Effector memory CD8-positive, alpha-beta T cell (primary cell): ENCODE measurements at places on chromosomes 1 and 21.

DNA sequence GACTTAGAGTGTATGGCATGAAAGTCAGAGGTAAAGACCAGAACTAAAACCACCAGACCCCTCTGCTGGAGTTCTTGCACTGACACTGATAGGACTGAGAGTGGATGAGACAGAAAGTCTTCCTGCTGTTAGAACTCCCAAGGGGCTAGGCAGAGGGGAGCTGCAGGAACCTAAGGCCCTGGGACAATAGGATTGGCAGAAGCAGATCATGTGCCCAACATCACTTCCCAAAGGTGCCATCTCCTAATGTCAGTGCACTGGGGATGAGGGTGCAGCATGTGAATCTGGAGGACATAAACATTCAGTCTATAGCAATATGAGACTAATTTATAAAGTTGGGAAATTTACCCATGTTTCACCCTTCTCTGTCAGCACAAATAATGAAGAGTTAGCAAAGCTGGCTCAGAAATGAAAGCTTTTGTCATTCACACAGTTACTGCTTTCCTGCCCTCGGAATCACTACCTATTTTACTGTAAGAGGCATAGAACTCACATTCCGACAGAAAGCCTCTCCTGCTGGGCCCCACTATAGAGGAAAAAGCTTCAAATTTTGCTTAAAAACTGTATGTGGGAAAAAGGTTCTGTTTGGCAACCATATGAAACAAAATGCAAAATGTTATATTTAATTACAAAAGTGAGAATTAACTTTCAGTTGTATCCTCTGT, 49.9 kb upstream of the SSX2IP start:
- peaks cover 23% of the 10 kb centered on the region for H3K27me3 ChIP-seq
- no peaks in the 10 kb centered on the region for H3K4me1 ChIP-seq
- H3K4me3 ChIP-seq: no peak overlapping the region
- no peaks in the 10 kb centered on the region for H3K36me3 ChIP-seq

DNA sequence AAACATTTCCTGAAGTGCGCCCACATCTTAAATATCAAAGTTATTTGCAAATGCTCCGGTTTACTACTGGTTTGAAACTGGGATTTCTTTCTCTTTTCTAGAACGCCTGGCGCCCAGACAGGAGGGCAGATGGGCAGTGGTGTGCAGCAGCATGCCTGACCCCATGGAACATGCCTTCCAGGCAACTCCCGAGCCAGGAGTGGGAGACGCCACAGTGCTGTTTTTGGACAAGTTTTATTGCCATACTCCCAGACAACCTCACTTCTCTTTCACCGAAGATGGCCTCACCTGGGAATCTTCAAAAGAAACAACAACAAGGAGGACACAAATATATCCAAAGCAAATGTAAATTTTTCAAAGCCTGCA, 21.5 kb downstream of the UBE2G2 start:
- H3K4me1 ChIP-seq: peaks cover 17% of the 10 kb centered on the region
- H3K36me3 ChIP-seq: peaks cover 25% of the 10 kb centered on the region
- DNase-seq: no peak
- H3K27ac ChIP-seq: no peak overlapping the region
- no peak overlapping the region for H3K4me3 ChIP-seq

GRCh38 chr1:205974712-205975111, 28.5 kb downstream of the RAB7B start:
- no peak overlapping the region for H3K27ac ChIP-seq
- H3K4me1 ChIP-seq: no peaks in the 10 kb centered on the region
- DNase-seq: no peak
- H3K36me3 ChIP-seq: peaks cover 6% of the 10 kb centered on the region

GRCh38 chr1:83547901-83548300, 451.0 kb downstream of the TTLL7 start:
- H3K36me3 ChIP-seq: no peaks in the 10 kb centered on the region
- H3K27ac ChIP-seq: no peak overlapping the region
- no peaks in the 10 kb centered on the region for H3K27me3 ChIP-seq
- H3K4me1 ChIP-seq: no peaks in the 10 kb centered on the region

DNA sequence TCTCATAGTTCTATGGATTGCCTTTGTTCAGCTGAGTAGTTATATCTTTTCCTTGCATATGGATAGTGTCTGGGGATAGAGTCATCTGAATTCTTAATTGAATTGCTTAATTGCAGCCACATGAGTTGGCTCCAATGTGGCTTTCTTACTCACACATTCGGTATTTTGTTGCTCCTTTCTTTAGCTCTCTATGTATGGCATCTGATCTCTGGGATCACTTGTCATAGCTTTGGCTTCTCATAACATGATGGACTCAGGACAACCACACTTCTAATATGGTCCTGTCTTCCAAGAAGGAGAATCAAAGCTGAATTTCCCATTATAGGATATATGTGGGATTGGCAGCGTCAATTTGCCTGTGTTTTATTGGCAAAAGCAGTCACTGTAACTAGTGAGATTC, 716.2 kb downstream of the NCAM2 start:
- H3K4me1 ChIP-seq: no peaks in the 10 kb centered on the region
- H3K27ac ChIP-seq: no peak overlapping the region
- H3K36me3 ChIP-seq: no peaks in the 10 kb centered on the region
- no peak overlapping the region for H3K4me3 ChIP-seq

GRCh38 chr1:245855846-245856730, 651.0 kb downstream of the SMYD3 start:
- no peaks in the 10 kb centered on the region for H3K27me3 ChIP-seq
- H3K4me3 ChIP-seq: no peak overlapping the region
- DNase-seq: no peak
- H3K4me1 ChIP-seq: no peaks in the 10 kb centered on the region

GRCh38 chr1:53266038-53266437, 27.7 kb upstream of the MAGOH start:
- H3K4me3 ChIP-seq: no peak overlapping the region
- H3K4me1 ChIP-seq: no peaks in the 10 kb centered on the region
- peaks cover 6% of the 10 kb centered on the region for H3K36me3 ChIP-seq
- no peak overlapping the region for H3K27ac ChIP-seq
- no peak for DNase-seq

- peak overlapping the region; percentile 83 for H3K4me3 ChIP-seq
- peaks cover 50% of the 10 kb centered on the region for H3K27me3 ChIP-seq
- peaks cover 3% of the 10 kb centered on the region for H3K36me3 ChIP-seq
- H3K27ac ChIP-seq: no peak overlapping the region
- H3K4me1 ChIP-seq: peaks cover 15% of the 10 kb centered on the region
These were observed 1.0 kb downstream of the PLEKHG5 start for GRCh38 chr1:6490181-6491080.

- H3K4me3 ChIP-seq: no peak overlapping the region
- no peaks in the 10 kb centered on the region for H3K27me3 ChIP-seq
- H3K4me1 ChIP-seq: peaks cover 7% of the 10 kb centered on the region
These were observed 20.1 kb downstream of the ECE1 start for GRCh38 chr1:21270086-21270689.

- no peak overlapping the region for H3K4me3 ChIP-seq
- peaks cover 7% of the 10 kb centered on the region for H3K4me1 ChIP-seq
- H3K27ac ChIP-seq: no peak overlapping the region
- no peak for DNase-seq
These were observed 22.9 kb upstream of the ATP1A1 start for GRCh38 chr1:116350097-116350645.

DNA sequence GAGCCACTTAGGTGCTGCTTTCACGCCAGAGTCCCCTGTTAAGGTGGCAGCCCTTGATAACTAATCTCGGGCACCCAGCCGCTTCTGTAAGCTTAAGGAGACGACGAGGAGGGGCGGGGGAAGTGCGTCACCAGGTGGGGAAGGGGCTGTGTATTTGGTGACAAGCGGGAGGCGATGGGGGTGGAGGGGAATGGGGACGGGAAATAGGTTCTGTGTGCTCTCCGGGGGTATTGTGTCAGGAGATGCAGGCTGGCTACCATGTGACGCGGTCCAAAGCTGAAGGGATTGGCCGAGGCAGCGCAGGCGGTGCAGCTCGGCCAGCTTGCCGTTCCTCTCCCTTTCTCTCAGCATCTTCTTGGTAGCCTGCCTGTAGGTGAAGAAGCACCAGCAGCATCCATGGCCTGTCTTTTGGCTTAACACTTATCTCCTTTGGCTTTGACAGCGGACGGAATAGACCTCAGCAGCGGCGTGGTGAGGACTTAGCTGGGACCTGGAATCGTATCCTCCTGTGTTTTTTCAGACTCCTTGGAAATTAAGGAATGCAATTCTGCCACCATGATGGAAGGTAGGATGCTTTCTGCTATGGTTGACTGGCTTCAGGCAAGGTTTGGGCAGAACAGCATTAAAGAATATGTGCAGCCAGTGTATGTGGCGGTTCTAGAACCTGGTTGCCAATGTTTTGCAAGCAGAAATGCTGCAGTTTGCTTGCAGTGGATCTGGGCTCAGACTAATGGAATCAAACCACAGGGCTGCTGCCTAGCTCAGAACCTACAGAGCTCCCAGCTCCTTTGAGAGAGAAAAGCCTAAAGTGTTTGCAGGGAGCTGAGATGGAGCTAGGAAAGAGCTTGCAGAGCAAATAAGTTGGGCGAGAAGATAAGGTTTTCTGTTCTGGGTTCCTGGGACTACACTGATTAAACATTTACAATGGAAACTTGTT, at the start of gene SGIP1:
Gene SGIP1 (plus strand): TSS at position 350 of the 937 bp plus-strand sequence. CDS start 206 bp downstream, at position 556.
- no peak for DNase-seq
- H3K27ac ChIP-seq: no peak within 1 kb of the TSS
- peaks cover 6% of the 10 kb centered on the region for H3K4me1 ChIP-seq
- no peaks in the 10 kb centered on the region for H3K36me3 ChIP-seq
- peak within 1 kb of the TSS; percentile 80 for H3K4me3 ChIP-seq
- H3K27me3 ChIP-seq: peaks cover 43% of the 10 kb centered on the region

- no peak overlapping the region for H3K4me3 ChIP-seq
- no peaks in the 10 kb centered on the region for H3K36me3 ChIP-seq
- no peak for DNase-seq
These were observed 73.1 kb downstream of the GPR88 start for GRCh38 chr1:100611086-100611485.

- H3K27ac ChIP-seq: no peak within 1 kb of the TSS
- peaks cover 4% of the 10 kb centered on the region for H3K36me3 ChIP-seq
- H3K4me3 ChIP-seq: no peak within 1 kb of the TSS
- no peak for DNase-seq
- H3K27me3 ChIP-seq: peaks cover 9% of the 10 kb centered on the region
These were observed at the start of gene NPPA for GRCh38 chr1:11847667-11848372. Gene NPPA (minus strand): TSS chr1:11847783. CDS start chr1:11847684, 99 bp downstream.

- DNase-seq: no peak
- no peak overlapping the region for H3K27ac ChIP-seq
- H3K27me3 ChIP-seq: peaks cover 14% of the 10 kb centered on the region
- peaks cover 12% of the 10 kb centered on the region for H3K4me1 ChIP-seq
These were observed 472.2 kb upstream of the RUNX1 start for GRCh38 chr21:35521293-35521692.

DNA sequence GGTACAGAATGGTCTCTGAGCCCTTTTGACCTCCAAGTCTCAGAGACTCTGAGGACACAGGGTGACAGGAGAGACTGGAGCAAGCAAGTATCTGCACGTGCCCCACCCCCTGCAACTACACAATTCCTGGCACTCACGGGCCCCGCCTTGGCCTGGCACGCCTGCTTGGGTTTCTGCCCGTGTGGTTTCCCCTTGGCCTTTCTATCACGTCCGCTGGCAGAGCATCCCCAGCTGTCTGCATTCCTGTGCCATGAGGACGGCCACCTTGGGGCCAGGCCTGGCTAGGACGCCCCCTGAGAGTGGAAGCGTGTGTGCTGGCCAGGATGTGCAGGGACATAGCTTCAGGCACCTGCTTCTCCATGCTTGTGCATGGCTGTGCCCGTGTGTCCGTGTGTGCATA, 14.3 kb upstream of the EDN2 start:
- H3K27me3 ChIP-seq: peaks cover 27% of the 10 kb centered on the region
- H3K36me3 ChIP-seq: no peaks in the 10 kb centered on the region
- H3K27ac ChIP-seq: no peak overlapping the region
- peaks cover 2% of the 10 kb centered on the region for H3K4me1 ChIP-seq
- H3K4me3 ChIP-seq: no peak overlapping the region

DNA sequence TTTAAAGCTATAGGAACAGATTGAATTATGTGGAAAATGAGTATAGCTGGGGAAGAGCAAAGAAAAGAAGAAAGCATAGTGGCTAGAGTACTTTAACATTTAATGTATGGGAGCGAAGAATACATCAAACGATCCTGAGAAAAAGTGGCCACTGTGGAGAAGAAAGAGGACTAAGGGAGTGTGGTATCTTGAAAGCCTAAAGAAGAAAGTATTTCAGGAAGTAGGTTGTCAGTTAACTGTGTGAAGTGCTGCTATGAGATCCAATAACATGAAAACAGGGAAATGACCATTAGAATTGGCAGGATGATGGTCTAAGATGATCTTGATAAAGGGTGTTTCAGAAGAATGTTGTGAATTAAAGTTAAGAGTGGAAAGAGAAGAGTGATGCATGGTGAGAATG, 219.6 kb upstream of the BEND5 start:
- H3K27ac ChIP-seq: no peak overlapping the region
- no peaks in the 10 kb centered on the region for H3K36me3 ChIP-seq
- no peaks in the 10 kb centered on the region for H3K27me3 ChIP-seq
- H3K4me3 ChIP-seq: no peak overlapping the region

GRCh38 chr21:28518630-28519029, 474.0 kb downstream of the LTN1 start:
- no peak overlapping the region for H3K4me3 ChIP-seq
- H3K4me1 ChIP-seq: peaks cover 5% of the 10 kb centered on the region
- H3K36me3 ChIP-seq: no peaks in the 10 kb centered on the region
- no peak for DNase-seq
- no peaks in the 10 kb centered on the region for H3K27me3 ChIP-seq

- H3K27ac ChIP-seq: no peak overlapping the region
- no peaks in the 10 kb centered on the region for H3K4me1 ChIP-seq
- H3K27me3 ChIP-seq: peaks cover 9% of the 10 kb centered on the region
- no peak overlapping the region for H3K4me3 ChIP-seq
These were observed 31.3 kb downstream of the ACOT11 start for GRCh38 chr1:54579337-54579781.

- no peak overlapping the region for H3K4me3 ChIP-seq
- H3K4me1 ChIP-seq: no peaks in the 10 kb centered on the region
- DNase-seq: no peak
- no peak overlapping the region for H3K27ac ChIP-seq
- H3K27me3 ChIP-seq: peaks cover 10% of the 10 kb centered on the region
- peaks cover 2% of the 10 kb centered on the region for H3K36me3 ChIP-seq
These were observed 32.9 kb downstream of the FMO4 start for GRCh38 chr1:171346881-171347280.

DNA sequence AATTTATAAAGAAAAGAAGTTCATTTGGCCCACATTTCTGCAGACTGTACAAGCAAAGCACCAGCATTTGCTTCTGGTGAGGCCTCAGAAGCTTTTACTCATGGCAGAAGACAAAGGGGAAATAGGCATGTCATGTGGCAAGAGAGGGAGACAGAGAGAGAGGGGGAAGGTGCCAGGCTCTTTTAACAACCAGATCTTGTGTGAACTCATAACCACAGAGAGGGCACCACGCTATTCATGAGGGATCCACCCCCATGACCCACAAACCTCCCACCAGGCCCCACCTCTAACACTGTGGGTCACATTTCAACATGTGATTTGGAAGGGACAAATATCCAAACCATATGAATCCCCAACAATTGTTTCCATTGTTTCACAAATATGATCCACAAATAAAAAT, 467.9 kb downstream of the SIPA1L2 start:
- H3K4me1 ChIP-seq: no peaks in the 10 kb centered on the region
- no peaks in the 10 kb centered on the region for H3K36me3 ChIP-seq
- peaks cover 7% of the 10 kb centered on the region for H3K27me3 ChIP-seq
- no peak overlapping the region for H3K27ac ChIP-seq
